ENCODE measurements at places on chromosomes 16 and 17.

- no peak for DNase-seq
These were observed 289.2 kb upstream of the FOXF1 start for GRCh38 chr16:86221085-86221484.

- peak; percentile 74 for DNase-seq
These were observed at the start of gene CMTR2 for GRCh38 chr16:71288890-71289731. Gene CMTR2 (minus strand): TSS chr16:71289402. CDS start chr16:71285920, 3,482 bp downstream.

DNA sequence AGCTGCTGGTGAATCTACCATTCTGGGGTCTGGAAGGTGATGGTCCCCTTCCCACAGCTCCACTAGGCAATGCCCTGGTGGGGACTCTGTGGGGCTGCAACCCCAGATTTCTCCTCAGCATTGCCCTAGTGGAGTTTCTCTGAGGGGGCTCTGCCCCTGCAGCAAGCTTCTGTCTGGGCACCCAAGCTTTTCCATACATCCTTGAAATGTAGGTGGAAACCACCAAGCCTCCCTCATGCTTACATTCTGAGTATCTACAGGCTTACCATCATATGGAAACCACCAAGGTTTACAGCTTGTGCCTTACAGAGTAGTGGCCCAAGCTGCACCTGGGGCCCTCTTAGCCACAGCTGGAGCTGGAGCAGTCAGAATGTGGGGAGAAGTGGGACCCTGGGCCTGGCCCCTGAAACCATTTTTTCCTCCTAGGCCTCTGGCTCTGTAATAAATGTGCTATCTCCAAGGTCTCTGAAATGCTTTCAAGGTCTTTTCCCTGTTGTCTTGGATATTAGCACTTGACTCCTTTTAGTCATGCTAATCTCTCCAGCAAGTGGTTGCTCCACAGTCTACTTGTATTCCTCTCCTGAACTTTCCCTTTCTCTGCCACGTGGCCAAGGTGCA is 19.6 kb upstream of the DLX3 start:
- no peak for DNase-seq

- no peak for DNase-seq
These were observed 3.9 kb downstream of the IL34 start for GRCh38 chr16:70650216-70650615.

DNA sequence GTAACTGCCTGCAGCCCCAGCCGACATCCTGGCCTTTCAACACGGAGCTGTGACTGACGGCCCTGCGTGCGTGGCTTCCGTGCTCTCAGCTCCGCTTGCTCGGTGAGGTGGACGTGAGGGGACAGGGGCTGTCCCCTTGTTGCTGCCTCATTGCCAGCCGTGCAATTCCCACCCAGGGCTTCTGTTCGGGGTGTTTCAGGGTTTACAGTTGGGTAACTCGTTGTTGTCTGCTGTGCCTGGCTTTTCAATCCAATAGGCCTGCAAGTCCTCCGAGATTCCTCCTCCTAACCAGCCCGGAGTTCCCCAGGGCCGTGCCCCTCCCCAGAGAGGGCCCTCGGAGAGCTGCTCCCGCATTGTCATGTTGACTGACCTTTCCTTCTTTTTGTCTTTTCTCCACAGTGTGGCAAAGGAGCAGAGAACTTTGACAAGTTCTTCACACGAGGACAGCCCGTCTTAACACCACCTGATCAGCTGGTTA is 31.4 kb upstream of the CACNG5 start:
- no peak for DNase-seq

GRCh38 chr16:1650131-1650530 is 27.9 kb upstream of the JPT2 start:
- DNase-seq, result no peak

DNA sequence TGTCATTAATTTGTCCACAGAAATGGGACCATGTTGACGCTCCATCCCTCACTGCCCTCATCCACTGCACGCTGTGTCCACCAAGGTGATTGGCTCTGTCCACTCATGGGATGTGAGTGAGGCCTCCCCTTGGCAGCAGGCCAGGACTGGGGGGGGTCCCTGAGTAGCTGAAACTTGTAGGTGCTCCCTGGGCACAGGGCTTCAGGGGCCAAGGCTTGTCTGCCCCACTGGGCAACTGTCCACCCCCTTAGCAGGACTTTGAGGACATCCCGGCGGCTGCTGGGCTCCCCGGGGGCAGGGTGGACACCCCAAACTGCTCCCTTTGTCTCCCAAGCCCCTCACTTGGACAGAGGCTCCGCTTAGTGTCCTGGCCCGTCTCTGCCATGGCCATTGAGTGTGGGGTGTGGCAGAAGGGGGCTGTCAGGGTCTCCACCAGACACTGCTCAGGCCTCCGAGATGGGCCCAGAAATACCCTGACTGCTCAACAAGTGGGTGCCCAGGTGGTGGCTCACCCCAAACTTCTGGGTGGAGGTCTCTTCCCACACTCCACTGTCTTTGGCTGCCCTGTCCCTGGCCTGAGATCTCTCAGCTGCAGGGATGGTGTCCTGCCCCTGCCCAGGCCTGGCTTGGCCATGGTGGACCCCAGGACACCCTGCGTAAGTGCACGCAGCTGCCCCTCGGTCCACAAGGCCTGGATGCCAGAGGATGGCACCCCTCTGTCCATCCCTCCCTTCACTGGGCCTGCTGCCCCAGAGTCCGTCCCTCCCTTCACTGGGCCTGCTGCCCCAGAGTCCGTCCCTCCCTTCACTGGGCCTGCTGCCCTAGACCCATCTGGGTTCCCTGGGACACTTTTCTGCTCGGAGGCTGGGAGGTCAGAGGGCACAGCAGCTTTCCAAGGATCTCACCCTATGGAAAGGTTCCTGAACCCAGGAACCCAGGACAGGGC is 2.9 kb upstream of the RAB40C start:
- DNase-seq, result no peak

DNA sequence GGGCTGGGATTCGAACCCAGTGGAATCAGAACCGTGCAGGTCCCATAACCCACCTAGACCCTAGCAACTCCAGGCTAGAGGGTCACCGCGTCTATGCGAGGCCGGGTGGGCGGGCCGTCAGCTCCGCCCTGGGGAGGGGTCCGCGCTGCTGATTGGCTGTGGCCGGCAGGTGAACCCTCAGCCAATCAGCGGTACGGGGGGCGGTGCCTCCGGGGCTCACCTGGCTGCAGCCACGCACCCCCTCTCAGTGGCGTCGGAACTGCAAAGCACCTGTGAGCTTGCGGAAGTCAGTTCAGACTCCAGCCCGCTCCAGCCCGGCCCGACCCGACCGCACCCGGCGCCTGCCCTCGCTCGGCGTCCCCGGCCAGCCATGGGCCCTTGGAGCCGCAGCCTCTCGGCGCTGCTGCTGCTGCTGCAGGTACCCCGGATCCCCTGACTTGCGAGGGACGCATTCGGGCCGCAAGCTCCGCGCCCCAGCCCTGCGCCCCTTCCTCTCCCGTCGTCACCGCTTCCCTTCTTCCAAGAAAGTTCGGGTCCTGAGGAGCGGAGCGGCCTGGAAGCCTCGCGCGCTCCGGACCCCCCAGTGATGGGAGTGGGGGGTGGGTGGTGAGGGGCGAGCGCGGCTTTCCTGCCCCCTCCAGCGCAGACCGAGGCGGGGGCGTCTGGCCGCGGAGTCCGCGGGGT is at the start of gene CDH1:
Gene CDH1, plus strand, starts transcription at position 247 of the 684 bp plus-strand sequence. Its CDS starts 124 bp downstream, at position 371.
- no peak for DNase-seq

DNA sequence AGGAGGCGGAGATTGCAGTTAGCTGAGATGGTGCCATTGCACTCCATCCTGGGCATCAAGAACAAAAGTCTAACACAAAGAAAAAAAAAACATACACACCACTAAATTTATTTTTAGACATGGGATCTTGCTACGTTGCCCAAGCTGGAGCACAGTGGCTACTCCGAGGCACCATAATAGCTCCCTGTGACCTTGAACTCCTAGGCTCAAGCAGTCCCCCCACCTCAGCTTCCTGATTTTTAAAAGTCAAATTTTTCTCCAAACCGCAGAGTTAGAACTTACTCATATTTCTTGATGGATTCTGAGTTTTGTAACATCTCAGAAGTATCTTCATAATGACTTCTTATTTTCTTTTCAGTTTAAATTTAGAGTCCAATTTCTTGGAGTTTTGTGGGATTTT is 3.4 kb downstream of the CMTM4 start:
- DNase-seq, result no peak

DNA sequence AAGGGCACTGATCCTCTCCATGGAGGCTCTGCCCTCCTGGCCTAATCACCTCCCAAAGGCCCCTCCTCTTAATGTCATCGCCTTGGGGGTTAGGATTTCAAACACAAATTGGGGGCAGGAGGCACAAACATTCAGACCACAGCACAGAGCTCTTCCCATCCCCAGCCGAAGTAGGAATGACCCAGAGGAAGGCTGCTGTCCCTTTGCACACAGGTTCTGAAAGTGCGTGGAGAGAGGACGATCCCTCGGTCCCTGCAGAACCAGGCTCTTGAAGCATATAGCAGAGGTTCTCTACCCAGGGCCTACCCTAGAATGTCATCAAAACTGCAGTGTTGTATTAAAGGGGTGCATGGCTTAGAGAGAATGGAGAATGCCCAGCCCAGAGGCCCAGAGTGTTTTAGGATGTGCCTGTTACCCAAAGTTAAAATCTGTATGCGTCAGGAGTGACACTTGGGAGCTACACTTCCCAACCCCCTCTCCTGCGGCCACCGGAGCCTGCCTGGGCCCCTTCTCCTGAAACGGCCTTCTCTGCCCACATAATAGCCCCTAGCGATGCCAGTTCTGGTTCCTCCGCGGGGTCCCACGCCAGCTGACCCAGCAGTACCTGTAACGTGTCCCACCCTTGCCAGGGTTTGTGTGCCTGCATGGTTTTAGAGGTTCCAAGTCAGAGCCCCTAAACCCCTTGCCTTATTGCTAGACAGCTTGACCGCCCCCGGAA is 159.5 kb upstream of the CACNG5 start:
- DNase-seq, result no peak

- DNase-seq, result no peak
These were observed 425.1 kb downstream of the MAF start for GRCh38 chr16:79175286-79176057.

DNA sequence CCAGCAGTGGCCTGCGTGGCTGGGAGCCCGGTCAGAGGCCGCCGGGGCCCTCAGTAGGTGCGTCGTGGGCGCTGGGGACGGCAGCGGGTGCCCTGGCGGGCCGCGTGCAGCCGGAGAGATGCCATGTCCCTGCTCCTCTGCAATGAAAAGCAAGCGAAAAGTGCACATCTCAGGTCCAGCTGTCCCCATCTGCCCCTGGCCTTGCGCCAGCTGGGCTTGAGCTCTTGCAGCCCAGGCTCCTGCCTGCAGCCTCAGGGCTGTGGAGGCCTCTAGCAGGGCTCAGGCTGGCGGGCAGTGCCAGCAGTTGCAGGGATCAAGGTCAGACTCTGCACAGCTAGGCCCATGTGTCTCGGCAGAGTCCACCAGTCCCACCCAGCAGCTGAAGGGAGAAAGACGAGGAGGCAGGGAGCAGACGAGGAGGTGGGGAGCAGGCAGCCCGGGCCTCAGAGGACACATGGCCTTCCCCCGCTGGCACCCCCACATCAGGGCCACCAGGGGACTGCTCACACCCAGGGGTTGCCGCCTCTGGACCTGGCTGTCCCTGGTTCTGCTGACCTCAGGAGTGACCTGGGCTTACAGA is 11.2 kb downstream of the SLC16A3 start:
- DNase-seq, result no peak

DNA sequence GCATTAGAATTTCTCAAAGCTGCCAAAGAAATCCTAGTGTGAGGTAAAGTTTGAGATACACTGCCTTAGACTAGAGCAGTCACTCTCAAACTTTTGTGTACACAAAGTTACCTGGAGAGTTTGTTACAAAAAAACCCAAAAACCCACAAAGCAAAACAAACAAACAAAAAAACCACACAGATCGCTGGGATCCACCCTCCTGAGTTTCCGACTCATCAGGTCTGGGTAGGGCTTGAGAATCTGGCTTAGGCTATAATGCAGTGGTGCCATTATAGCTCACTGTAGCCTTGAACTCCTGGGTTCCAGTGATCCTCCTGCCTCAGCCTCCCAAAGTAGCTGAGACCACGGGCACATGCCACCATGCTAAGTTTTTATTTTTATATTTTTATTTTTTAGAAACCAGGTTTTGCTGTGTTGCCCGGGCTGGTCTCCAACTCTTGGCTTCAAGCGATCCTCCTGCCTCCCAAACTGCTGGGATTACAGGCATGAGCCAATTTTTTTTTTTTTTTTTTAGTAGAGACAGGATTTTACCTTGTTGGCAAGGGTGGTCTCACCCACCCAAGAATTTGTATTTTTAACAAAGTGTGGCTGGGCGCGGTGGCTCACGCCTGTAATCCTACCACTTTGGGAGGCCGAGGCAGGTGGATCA is 22.3 kb upstream of the SMG1 start:
- DNase-seq, result no peak

GRCh38 chr17:42291129-42291528 is 2.8 kb downstream of the STAT5A start:
- no peak for DNase-seq

- DNase-seq, result no peak
These were observed 12.0 kb downstream of the MINK1 start for GRCh38 chr17:4845118-4845517.

DNA sequence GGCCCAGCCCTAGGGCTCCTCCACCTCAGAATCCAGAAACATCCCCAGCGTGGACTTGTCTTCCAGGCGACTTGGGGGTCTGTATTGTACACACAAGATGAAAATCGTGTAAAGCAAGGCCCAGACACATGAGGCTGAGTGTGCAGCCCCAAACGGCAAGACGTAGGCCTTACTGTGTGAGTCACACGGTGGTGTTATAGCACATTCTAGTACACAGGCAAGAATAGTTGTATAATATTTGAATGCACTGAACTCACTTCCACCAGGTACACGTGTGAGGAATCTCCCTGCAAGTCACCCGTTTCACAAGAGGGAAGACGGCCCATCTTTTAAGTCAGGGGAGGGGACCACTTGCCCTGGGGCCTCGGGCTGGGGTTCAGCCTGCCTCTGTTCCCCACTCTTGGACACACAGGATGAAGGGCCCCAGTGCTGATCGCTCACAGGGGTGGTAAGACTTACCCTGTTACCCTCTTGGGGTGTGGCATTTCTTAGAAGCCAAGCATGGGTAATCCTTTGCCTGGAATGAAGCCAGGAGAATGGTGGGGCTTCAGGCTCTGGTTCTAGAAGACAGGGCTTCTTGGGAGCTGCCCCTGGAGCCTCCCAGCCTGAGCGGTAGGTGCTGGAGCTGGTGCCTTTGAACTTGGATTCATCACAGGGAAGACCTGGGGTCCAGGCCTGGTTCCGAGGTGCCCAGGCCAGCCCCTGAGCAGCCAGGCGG is 71.3 kb downstream of the SREBF1 start:
- DNase-seq, result no peak

GRCh38 chr17:32917081-32917480 is 10.9 kb upstream of the TMEM98 start:
- no peak for DNase-seq

- DNase-seq, result no peak
These were observed 22.3 kb upstream of the SMPD3 start for GRCh38 chr16:68470461-68471150.
